Right hindlimb (tissue), 1 donor: ENCODE measurements at places on chromosomes 4 and X.

DNA sequence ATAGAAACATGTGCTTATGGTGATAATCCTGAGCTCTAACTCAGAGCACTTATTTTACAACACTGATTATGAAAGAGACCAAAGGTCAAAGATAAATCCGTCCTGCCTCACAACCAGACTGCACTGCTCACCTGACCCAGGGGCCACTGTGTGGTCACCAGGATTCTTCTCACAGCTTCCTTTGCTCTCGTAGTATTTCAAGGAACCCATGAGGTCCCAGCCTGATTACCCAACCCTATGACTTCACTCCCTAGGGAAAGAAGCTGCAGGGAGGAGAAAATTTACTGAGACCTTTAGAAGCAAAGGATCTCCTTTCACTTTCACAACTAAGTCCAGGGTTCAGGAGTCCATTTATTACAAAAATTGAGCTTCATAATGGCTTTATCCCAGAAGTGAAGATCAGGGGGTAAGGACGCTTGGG lies 9.6 kb downstream of the SLC25A5 start:
- no peak for DNase-seq

DNA sequence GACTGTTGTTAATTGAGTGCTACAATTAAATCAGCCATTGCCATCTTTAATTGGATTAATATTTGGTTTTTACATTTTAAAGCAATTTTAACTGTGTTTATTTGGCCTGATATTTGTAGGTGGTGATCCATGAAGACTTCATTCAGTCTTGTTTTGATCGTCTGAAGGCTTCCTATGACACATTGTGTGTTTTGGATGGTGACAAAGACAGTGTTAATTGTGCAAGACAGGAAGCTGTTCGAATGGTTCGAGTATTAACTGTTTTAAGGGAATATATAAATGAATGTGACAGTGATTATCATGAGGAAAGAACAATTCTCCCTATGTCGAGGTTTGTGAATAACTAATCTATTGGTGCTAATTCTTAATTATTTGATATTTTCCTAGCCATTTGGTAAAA lies 82.6 kb downstream of the USP9X start:
- DNase-seq: no peak

DNA sequence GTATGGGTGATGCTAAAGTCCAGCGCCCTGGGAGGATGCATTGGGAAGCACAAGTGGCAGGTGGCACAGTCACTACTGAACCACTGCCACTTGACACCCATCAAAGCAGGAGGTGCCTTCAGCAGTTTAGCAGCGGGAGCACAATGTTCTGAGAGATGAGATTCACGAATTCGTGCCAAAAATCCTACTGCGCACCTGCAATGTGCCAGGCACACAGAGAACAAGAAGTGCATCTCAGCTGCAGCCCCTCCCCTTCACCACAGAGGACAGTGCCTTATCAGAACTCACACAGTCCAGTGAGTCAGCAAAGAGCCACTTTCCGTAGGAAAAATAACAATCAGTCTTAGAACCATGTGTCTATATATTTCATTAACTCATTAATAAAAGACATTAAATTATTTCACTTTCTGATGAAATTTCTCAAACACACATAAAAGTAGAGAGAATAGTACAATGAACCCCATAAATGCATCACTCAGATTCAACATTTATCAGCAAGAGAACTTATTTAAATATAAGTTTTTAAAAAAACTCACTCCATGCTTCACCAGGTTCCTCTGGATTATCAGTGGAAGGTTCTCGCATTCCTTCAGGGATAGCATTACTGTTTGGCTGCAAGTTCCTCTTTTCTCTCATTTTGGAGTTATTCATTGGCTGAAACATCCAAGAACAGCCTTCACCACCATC lies 47.0 kb downstream of the BEND2 start:
- DNase-seq: no peak

GRCh38 chr4:117783716-117784115 lies 250.6 kb upstream of the NDST3 start:
- no peak for DNase-seq

- DNase-seq: no peak
Measured at GRCh38 chr4:106264331-106264728, 51.7 kb downstream of the TBCK start.
